ENCODE measurements at places on chromosomes 4 and X.

DNA sequence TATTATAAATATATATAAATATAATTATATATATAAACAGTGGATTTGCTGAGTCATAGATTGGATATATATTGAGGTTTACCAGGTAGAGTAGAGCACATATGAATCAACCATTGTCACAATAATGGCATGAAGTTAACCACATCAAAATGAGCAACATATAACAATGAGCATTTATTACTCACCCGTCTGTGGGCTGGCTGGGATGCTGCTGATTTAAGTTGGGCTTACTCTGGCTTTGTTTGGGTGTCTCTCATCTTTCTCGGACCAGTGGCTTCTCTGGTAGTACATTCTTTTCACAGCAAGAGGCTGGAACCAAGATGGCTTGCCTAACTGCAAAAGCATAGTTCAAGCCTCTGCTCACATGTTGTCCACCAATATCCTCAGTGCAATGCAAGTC, 111.7 kb upstream of the TAPT1 start:
- DNase-seq, result no peak

GRCh38 chr4:141587897-141588296, 48.5 kb upstream of the IL15 start:
- DNase-seq, result no peak

DNA sequence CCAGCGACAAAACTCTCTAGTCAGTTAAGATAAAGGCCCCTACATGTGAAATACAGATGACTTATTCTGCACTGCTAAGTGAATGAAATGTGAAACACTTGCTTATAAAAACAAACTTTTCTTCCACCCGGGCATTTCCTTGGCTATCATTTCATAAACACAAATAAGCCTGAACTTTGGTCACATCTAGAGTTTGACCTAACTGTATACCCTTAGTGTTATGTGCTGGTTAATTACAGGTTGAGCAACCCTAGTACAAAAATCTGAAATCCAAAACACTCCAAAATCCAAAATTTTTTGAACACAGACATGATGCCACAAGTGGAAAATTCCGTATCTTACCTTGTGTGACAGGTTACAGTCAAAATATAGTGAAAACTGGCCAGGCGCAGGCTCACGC, 45.9 kb downstream of the SAT1 start:
- no peak for DNase-seq

DNA sequence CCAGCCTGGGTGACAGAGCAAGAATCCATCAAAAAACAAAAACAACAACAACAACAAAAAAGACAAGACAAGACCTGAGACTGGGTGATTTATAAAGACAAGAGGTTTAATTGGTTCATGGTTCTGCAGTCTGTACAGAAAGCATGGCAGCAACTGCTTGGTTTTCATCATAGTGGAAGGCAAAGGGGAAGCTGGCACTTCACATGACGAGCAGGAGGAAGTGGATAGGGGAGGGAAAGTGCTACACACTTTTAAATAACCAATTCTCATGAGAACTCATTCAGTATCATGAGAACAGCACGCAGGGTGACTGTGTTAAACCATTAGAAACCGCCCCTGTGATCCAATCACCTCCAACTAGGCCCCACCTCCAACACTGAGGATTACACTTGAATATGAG, 28.4 kb upstream of the SLC10A7 start:
- DNase-seq, result no peak

- DNase-seq, result no peak
Measured at GRCh38 chr4:130574215-130574614, 1478.3 kb downstream of the C4orf33 start.

GRCh38 chrX:129791961-129792570, 12.3 kb downstream of the SASH3 start:
- no peak for DNase-seq

GRCh38 chrX:48761674-48762471, at the start of gene GLOD5:
TSS of gene GLOD5 (plus strand) at chrX:48761747. CDS start at chrX:48761791, 44 bp downstream.
- no peak for DNase-seq

DNA sequence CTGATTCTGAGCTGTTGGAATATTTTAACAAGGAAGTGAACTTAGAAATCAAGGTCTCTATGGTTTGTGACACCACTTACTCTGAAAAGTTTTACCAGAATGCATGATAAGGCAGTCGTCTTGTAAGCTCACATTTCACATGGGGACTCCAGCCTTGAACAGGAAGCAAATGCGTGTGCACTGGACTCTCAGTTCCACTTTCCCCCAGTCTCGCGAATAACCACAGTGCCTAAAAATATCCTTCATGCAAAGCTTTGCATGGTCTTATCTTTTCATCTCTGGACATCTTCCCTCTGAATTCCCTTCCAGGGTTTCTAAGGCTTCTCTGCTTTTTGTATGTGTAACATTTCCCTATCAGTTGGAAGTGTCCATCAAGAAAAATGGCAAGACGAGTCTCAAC, 581.8 kb downstream of the NLGN4X start:
- no peak for DNase-seq

DNA sequence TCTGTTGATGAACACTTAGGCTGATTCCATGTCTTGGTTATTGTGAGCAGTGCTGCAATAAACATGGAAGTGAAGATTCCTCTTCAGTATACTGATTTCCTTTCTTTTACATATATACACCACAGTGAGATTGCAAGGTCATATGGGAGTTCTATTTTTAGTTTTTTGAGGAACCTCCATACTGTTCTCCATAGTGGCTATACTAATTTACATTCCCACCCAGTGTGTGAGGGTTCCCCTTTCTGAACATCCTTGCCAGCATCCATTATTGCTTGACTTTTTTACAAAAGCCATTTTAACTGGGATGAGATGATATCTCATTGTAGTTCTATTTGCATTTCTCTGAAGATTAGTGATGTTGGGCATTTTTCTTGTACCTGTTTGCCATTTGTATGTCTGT, 80.5 kb upstream of the GALNT7 start:
- no peak for DNase-seq

- no peak for DNase-seq
Measured at GRCh38 chr4:154719087-154719486, 24.7 kb upstream of the LRAT start.
